Dorsolateral prefrontal cortex (tissue), 122 donors: ENCODE measurements at places on chromosomes 12 and 14.

DNA sequence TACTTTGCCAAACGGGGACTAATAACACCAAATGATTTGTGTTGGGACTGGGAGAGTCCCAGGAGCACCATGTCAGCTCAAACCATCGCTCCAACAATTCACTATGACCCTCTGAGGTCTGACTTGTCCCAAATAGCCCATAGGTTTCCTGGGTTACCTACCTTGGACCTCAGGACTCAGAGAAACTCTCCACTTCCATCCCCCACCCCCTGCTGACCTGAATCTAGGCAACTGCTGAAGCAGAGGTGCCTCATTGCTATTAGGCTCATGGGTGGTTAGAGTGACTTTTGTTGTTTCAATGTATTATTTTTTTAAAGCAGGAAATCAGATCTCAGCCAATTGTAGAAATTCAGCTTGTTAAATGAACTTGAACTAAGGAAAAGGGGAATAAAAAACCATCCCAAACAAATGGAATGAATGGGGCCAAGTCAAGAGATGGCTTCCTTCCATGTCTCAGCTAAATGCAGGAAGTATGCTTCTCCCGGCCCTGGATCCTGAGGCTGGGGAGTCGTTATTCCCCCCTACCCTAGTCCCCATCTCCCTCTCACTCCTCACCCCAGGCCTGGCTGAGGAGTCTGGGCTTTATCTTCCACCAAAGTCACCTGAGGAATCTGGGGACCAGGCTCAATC is 80.9 kb upstream of the SLC24A4 start:
- DNase-seq, result no peak

DNA sequence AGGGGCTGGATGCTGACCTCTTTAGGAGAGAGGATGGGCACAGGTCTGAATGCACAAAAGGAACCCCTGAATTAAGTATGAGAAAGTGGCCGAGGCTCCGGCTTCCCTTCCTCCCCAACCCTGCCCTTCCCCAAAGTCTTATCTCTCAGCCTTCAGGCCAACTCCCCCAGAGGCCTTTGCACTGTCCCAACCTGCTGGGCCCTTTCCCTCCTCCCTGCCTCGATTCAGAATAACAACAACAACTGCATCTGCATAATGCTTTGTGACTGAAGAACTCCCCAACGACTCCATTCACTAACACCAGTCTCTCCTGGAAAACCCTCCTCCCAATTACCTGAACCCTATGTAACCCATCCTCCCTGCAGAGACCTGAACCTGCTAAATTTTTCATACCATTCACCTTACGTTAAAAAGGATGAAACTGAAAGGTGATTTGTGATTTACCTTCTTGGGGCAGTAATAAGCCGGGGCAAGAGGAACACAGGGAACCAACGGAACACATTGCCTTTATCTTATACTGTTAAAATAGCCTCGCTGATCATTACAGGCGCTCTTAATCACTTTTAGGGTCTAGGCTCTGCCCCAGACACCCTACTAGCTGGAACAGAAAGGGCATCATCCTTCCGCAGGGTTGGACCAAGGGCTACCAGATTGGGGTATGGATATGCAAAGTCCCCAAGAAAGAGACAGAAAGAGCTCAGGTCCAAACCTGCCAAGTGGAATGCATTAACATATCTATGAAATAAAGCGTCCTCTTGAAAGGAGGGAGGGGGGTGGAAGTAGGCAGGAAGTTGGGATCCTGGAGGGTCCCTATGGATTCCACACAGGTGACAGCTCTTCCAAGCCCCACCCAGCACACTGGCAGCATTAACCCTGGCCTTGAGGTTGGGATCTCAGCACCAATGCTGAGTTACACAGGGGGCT is 24.2 kb upstream of the FOXN3 start:
- no peak for DNase-seq

DNA sequence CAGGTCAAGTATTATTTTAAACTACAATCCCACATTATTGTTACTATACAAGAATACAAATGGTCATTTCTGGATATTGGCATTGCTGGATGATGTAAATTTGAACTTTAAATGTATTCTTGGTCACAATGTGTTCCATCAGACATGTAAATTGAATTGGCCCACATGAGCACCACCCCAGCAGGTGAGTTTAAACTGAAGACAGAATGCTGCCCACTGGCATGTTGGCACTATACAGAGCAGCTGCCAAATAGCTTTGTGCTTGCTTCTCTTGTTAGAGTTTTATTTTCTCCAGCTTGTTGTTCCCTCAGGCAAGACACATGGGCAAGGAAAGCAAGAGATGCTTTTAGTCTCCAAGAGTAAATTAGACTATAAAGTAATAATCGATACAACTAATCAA is 98.6 kb downstream of the C12orf50 start:
- DNase-seq, result no peak

GRCh38 chr12:76558684-76559399 is 729 bp downstream of the OSBPL8 start:
- DNase-seq, result peak; percentile 71

GRCh38 chr14:98137131-98138025 is 1134.6 kb downstream of the BCL11B start:
- no peak for DNase-seq

- DNase-seq, result no peak
These were observed 1.2 kb downstream of the SART3 start for GRCh38 chr12:108559748-108560147.

DNA sequence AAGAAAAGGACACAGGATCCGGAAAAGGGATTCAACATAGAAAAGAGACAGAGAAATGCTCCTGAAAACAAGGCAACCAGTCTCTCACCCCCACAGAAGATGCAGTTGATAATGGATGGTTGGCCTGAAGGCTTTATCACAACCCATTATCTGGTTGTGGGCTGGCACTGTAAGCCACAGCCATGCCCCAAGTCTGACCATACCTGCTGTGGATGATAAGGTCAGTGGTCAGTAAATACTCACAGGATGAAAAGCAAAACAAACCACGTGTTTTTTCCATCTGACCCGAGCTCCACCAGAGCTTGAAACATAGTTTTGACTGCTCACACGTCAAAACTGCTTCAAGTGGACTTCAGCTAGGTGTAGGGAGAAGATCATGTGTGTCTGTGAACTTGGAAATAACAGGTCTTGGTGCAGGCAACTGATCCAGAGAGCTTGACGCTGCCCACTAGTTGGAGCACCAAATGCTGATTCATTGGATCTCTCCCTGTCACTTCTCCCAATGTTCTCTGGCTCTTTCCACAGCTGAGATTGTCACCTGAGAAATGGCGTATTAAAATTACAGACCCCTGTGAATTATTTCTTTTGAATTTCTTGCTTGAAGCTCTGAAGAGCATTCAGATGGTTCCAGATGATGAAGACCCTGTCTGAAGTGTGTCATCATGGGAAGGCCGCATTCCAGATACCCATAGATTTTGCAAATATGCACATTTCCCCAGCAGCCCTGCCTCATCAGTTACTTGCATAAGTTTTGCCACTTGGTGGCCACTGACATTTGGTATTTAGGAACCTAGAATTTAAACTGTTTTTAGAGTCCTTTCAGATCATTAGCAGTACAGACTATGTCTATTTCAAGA is 8.5 kb downstream of the TMEM233 start:
- no peak for DNase-seq

- no peak for DNase-seq
These were observed 7.1 kb upstream of the C14orf93 start for GRCh38 chr14:23017091-23017490.

- DNase-seq, result no peak
These were observed 72.6 kb upstream of the REP15 start for GRCh38 chr12:27623645-27624044.

DNA sequence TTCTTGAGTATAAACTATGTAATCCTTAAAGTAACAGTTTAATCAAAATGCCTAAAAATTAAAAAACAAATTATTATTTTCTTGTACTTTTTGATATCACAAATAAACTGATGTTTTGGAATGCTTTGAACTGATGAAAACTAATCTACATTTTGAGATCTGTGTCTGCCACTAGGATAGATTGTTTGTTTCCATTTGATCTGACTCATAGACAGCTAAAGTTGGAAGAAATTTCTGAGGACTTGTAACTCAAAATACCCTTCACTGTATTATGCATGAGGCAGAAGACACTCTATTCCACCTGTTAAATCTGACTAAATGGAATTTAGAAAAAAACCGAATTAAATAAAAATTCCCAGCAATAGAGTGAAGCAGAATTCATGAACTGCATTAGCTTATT is 1400.0 kb upstream of the FLRT2 start:
- DNase-seq, result no peak

DNA sequence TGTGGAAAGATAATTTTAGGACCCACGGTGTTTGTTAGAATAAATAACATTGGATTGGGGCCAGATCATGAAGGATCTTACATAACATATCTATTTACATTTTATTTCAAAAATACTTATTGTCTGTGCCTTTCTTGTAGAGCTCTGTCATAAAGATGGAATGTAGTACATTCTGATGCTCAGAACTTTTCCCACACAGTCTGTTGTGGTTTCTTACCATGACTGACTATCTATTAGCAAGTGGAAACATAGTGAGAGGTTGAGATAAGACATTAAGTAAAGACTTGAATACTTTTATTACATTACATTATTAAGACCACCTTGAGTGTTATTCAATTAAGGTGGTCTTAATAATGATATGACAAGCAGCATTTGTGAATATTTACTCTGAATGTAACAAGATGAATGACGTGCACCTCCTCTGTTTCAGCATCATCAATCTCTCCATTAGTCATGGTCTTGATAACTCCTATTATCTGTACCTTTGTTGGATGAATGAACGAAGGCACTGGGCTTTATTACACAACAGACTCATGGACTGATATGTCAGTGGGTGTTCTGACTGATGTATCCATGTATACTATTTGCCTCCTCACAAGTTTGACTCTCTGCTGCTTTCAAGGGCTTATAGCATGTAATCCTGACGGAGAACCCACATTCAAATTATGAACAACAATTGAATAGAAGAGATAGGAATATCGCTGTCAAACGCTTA is 883.0 kb upstream of the FLRT2 start:
- no peak for DNase-seq

DNA sequence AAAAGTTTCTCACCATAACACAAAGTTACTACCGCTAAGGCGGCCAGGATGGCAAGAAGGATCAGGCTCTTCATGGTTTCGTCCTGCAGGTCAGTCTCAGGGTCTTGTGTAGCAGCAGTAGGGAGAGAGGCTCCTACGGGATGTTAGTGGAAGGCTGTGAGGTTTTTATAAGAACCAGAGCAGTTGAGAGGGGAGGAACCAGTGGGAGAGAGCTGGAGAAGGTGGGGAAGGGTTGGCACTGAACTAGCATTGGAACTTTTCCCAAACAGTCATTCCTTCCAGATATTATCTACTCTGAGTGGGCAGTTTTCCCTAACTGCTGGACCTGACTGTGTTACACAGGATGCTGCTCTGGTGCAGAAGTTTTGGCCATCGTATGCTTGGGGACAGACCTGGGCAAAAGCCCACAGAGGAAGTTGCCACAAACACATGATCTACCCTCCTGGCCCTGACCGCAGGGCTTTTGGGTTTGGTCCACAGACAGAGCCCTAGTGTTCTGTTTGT is at the start of gene MGP:
MGP (minus strand) TSS at position 137 of the 504 bp plus-strand sequence; CDS start at position 74, 63 bp downstream.
- DNase-seq, result no peak

DNA sequence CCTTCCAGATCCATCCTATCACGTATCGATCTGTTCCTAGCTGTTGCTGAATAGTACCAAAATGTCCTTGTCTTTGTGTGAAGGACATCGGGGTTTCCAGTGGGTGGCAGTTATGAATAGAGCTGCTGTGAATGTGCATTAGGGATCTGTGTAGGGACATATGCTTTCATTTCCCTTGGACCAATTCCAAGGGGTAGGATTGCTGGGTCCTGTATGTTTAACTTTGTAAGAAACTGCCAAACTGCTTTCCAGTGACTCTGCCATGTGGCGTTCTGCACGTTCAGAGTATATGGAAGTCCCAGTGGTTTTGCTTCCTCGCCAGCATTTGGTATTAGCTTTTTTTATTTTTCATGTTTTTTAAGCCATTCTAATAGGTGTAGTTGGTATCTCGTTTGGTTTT is 28.6 kb downstream of the PACS2 start:
- DNase-seq, result no peak

- no peak for DNase-seq
These were observed 245.8 kb upstream of the PDZRN4 start for GRCh38 chr12:40942326-40942725.

GRCh38 chr12:51368640-51369517 is 22.3 kb downstream of the GALNT6 start:
- DNase-seq, result no peak

GRCh38 chr12:64780531-64781279 is 21.5 kb upstream of the GNS start:
- no peak for DNase-seq

DNA sequence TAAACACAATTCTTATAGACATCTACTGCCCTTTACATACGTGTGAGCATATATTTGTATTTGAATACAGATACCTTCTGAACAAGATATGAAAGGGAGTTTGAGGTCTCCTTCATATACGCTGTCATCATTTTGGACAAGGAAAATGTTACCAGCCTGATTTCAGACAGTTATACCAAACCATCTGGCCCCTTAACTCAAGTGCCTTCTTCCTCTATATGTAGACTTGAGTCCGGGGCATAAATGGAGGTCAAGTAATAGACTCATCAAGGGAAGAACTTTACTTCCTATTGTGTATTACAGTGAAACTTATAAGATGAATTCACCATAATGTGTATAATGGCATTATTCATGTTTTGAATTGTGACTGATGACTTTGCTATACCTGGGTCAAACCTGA is 52.2 kb downstream of the FAR2 start:
- DNase-seq, result no peak

- no peak for DNase-seq
These were observed 12.9 kb downstream of the FAM161B start for GRCh38 chr14:73937012-73937411.

DNA sequence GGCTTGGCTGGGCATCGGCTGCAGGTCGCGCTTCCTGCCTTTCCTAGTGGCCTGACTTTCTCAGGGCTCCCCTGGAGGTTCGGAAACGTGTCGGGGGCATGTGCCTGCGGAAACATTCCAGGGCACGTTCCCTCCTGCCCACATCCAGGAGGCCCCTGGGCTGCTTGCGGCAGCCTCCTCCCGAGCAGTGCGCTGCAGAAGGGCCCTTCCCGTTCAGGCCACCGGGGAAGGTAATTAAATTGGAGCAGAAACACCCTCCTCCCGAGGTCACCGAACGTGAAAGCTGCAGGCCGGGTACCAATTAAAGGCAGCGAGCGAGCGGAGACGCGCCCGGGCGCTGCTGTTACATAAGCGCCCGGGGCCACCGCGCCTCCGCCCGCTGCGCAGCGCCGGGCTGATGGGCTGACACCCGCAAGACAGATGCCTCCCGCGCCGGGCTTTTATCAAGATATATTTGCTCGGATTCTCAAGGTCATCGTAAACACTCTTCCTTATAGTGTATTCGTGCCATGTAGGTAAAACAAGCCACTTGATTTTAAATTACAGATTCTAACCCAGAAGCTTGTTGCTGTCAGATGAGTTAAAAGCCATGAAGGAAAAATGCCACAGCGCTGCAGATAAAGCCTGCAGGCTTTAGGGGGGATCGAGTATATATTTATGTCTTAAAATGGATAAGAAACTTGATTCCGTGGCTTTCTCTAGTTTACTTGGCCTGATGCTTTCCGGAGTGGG is 31.4 kb downstream of the SSPN start:
- DNase-seq, result peak; percentile 48

GRCh38 chr12:41418586-41418985 is 230.5 kb downstream of the PDZRN4 start:
- DNase-seq, result no peak
